AG04449 (cell line): ENCODE measurements at places on chromosomes 1 and 21.

GRCh38 chr1:202622388-202622787 is 87.9 kb downstream of the SYT2 start:
- DNase-seq = no peak

GRCh38 chr1:147853391-147853790 is 49.2 kb upstream of the GJA8 start:
- no peak for DNase-seq

- DNase-seq = no peak
These were observed 400.4 kb upstream of the PLXNA2 start for GRCh38 chr1:208644401-208645160.

DNA sequence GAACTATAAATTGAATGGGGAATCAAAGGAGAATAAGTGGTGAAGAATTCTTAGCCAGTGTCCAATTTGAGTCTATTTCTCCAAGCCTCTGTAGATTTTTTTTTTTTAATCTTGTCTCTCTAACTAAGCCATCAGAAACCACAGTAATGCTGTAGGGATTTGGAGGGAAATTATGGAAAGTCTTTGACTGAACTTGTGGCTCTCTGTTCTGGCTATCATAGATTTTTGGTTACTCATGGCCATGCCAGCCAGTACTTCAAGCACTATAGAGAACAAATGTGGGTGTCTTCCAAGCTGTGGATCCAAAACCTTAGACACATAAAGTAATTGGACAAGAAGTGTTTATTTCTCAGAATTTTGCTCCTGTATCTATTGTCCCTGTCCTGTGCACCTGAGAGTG is 147.9 kb downstream of the LRRC40 start:
- DNase-seq = no peak

DNA sequence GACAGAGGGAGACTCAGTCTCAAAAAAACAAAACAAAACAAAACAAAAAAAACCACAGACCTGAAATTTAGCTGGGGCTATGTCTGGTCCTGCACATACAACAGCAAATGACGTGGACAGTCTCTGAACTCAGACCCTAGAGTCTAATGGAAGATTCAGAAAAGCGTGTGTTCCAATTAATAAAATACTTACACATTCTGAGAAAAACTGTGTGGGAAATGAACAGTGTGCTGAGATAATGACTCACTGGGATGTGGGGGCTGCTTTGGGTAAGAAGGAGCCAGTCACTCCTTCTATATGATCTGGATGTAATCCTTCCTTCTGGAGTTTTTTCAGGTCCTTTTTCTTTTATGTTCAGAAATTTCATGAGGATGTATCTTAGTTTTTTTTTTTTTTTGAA is 29.4 kb downstream of the CLDN14 start:
- peak; percentile 10 for DNase-seq

- DNase-seq = no peak
These were observed 105.3 kb upstream of the CLDN14 start for GRCh38 chr21:36584980-36585940.

DNA sequence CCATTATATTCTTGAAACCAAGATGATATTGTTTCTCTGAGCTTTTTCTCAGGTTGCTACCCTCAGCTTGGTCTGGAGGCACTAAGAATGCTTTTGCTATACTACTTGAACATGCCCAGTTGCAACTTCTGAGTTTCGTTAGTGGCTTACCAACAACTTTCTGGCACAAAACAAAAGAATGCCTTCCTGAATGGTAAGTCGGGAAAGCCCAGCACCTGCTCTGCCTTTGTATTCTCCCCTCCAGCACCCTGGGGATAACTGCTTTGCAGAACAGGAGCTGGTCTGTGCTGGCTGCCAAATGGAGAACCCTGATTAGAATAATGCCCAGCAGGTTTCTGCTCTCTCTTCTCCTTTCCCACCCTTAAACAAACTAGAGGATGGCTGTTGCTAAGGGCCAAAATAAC is 149.3 kb downstream of the TGFB2 start:
- DNase-seq = no peak

DNA sequence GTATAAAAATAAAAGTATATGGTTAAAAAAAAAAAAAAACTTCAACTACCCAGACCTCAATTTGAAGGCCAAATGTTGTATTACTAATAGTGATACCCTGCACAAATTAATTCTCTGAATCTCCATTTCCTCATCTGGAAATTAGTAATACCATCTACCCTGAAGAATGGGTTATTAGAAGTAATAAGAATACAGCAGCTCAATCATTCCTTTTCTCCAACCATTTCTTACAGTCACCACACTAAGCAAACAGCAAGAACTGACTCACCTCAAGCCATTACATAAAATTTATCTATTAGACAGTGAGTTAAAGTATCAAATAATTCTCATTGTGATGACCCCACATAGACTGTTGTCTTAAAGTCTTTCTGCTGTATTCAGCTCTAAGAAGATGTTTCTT is 39.6 kb downstream of the RERE start:
- no peak for DNase-seq

GRCh38 chr1:81730881-81731280 is 69.9 kb upstream of the ADGRL2 start:
- DNase-seq = no peak

DNA sequence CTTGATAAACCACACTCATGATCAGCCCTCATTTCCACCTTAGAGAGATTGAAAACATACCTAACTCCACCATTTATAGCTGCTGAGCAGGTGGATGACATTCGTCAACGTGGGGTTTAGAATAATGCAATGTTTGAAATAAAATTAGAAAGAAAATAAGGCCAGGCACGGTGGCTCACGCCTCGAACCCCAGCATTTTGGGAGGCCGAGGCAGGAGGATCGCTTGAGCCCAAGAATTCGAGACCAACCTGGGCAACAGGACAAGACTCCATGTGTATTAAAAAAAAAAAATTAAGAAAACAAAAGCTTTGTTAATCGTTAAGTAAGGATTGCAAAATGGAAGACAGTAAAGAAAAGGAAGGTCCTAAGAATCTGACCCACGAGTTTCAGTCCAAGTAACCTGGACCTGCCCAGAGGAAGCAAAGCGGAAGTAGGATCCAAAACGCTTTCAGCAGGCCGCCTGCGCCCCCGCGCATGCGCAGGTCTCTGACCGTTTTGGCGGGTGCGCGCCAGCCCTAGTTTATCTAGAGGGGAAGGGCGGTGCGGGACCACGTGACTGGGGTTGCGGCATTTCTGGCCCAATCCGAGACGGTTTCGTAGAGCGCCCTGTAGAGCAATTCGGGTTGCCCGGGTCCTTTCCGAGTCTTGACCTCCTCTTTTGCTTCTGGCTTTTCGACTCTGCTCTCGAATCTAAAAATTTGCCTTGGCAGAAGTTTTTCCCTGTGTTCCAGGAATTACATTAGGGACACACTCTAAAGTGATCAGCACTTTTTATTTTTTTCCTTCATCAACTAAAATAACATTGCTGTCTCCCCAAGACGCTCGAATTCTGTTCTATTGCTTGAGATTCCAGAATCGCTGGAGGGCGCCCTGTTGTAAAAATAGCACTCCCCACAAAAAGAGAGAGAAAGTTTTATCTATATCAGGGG is 22.5 kb downstream of the ANP32E start:
- DNase-seq = no peak

DNA sequence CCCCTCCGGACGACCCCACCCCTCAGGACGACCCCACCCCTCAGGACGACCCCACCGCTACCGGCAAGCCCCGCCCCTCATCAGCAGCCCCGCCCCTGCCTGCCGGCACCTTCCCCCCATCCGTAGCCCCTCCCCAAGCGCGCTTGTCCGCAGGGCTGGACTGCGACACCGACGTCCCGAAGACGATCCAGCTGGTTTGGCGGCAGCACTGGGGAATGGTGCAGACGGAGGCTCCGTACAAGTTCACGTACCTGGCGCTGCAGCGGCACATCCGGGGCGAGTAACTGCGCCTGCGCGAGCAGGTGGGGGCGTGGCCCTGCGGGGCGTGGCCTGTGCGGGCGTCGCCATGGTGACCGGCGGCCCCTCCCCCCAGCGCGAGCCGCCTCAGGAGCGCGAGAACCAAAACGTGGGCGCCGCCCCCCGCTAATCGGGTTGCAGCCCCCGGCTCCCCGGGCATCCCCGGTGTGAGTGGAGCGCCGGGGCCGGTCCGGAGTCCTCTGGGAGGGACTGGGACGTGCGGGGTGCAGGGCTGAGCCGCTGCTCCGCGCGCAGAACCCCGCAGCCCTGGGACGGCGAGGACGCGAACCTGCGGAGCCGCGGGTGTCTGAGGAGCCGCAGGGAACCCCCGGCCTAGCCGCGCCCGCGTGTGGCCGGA is 4.9 kb downstream of the RNF223 start:
- DNase-seq = no peak

GRCh38 chr1:94926915-94927404 is at the start of gene CNN3:
Gene CNN3 (minus strand): TSS chr1:94927110. CDS start chr1:94926894, 216 bp downstream.
- peak; percentile 49 for DNase-seq

DNA sequence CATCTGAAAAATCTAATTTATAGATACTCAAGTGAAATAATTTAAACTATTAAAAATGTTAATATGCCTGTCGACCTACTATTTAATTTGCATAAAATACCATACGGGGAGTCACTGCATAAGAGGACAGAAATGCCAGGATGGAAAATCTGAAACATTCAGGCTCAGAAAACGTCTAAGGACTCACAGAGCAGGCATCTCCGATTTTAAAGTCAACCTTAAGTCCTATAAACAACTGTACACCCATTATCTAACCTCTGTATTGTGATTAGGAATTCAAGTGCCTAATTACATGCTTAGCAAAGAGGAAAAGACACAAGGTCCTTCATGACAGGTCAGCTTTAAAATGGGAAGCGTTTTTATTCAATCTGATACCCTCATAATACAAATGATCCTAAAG is 49.2 kb downstream of the ZBTB18 start:
- DNase-seq = no peak

- no peak for DNase-seq
These were observed 19.9 kb downstream of the SYDE2 start for GRCh38 chr1:85180869-85181268.

DNA sequence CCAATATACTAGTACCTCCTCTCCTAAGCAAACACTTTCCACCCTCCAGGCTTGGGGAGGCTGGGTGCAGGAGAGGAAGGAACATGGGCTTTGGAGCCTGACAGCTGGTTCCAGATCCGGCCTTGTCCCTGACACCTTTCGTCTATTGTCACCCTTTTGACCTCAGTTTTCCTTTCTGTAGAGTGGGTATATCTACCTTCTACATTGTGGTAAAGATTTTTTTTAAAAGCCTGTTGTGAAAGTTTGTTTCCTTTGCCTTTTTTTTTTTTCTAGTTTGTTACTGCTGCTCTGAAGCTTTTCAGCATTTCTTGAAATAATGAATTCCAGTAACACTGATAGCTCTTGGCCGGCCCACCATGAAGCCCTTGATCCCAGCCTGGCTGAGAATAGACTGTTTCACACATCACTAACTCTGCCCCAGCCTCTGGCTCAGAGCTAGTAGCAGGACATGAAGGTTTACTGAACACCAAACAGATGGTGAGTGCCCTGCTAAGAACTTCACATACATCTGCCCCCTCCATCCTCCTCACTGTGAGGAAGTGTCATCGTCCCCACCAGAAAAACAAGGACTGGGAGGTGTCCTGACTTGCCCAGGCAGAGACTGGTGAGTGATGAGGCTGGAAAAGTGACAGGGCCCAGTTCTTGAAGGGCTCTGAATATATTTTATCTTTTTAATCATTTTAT is 33.0 kb upstream of the ID3 start:
- DNase-seq = no peak

- DNase-seq = no peak
These were observed 14.3 kb downstream of the ADAMTSL4 start for GRCh38 chr1:150563340-150564038.

GRCh38 chr1:38178216-38178615 is 131.6 kb upstream of the POU3F1 start:
- DNase-seq = no peak

GRCh38 chr1:47184090-47184821 is 5.6 kb downstream of the PDZK1IP1 start:
- DNase-seq = no peak
